Fibroblast of skin of back (primary cell): ENCODE measurements at places on chromosomes 5 and 9.

GRCh38 chr9:14207352-14207995 lies 106.5 kb downstream of the NFIB start:
- no peak for DNase-seq

- DNase-seq, result no peak
Observed at GRCh38 chr9:78695519-78695918, 398.6 kb downstream of the PSAT1 start.

- DNase-seq, result no peak
Observed at GRCh38 chr9:97387504-97387886, 24.4 kb upstream of the TDRD7 start.

- no peak for DNase-seq
Observed at GRCh38 chr5:170181902-170182301, 50.9 kb upstream of the C5orf58 start.

GRCh38 chr5:131067636-131068035 lies 97.4 kb downstream of the HINT1 start:
- no peak for DNase-seq

- peak; percentile 27 for DNase-seq
Observed at GRCh38 chr5:82931110-82931509, 146.1 kb downstream of the TMEM167A start.

DNA sequence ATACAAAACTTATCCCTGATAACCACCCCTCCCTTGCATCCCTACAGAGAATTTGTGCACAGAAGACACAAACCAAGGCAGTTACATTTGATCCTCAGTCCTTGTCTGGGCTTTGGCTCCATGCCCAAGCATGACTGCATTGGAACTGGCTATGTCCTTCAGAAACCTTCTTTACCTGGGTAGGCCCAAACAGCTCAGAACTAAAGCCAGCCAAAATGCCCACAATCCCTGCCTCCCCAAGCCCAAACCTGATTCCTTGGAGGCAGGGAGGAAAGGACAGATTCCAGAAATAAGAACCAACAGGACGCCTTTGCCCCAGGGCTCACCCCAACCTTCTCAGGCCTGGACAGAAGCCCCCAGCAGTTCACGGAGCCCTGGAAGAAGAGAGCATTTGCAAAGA lies 8.2 kb downstream of the IL17B start:
- no peak for DNase-seq

GRCh38 chr9:71692337-71692736 lies 76.0 kb downstream of the CEMIP2 start:
- no peak for DNase-seq

DNA sequence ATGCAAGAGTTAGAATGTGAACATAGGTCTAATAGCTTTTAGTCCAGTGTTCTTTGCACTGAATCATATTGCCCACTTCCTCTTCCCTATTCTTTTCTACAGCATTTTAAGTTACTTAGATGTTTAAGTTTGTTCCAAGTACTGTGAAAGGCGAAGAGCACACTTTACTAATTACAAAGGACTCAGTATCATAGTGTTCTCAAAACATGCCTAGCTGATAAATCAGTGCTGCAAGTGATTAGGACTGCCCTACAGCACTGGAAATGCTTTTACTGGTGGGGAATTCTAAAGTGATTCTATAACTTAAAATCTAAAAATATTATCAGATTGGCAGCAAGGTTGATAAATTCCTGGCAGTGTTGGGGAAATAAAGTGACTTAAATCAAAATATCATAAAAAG lies 177.9 kb upstream of the KCNN2 start:
- DNase-seq, result peak; percentile 72

DNA sequence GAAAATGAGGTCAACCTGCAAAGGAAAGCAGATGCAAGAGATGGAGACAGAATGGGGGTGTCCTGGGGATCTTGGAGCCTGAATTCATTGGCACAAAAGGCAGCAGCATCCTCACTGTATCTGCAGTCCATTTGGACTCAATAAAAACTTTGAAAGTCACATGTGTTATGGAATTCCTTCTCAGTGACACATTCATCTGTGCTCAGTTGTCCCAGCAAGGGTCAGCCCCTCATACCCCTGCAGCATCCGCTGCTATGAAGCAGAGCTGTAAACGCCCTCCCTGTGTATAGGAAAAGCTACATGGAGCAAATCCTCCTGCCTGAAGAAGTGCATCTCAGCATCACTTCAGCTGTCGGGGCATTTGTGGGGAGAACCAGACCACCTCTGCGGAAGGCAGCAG lies 14.5 kb upstream of the RARS1 start:
- peak; percentile 84 for DNase-seq

DNA sequence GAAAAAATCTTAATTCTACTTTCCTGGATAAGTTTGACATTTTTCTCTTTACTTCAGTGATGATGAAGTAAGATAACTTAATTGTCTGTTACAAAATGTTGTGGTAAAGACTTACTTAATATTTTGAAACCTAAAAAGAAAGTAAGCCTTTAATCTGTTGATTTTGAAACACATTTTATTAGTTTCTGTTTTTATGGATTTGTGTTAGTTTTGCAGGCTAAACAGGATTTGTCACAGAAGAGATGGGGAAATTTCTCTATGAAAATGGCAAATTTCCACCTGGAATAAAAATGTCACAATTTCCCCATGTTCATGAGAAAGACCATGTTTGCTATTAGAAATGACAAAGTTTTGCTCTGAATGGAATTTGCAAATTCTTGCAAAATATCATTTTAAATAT lies 237.1 kb downstream of the RFX3 start:
- no peak for DNase-seq

GRCh38 chr5:25688156-25688555 lies 1043.4 kb upstream of the CDH10 start:
- DNase-seq, result no peak

DNA sequence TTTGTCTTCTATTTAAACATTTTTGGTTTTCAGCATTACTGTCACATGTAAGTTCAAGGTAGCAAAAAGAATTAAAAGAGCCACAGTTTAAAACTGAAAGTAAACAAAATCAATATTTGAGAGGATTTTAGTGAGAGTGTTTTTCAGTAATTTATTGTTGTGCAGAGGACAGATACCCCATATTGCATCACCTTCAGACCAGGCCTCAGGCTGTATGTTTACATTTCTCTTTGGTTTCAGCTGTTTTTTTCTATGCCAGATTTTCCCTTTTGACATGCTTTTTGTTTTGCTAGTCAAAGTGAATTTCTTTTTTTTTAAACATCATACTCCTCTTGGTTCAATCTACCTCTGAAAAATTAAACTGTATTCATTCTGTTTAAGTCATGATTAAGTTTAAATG lies 47.2 kb downstream of the MAST4 start:
- no peak for DNase-seq

DNA sequence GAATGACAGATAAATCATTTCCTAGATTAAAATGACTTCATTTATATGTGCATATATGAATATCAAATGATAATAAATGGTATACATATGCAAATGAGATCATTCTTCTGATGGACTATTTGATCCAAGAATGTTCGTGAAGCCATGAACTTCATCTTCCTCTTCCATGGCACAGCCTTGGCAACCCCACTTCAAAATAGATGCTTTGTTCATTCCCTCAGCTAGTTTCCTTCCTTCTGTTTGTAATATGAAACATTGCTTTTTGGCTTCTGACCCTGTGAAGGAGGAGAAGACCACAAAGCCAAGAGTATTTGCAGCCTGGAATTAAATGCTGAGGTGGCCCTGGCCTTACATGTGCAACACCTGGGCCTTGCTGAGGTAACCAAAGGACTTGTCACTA lies 106.8 kb upstream of the LIFR start:
- no peak for DNase-seq

DNA sequence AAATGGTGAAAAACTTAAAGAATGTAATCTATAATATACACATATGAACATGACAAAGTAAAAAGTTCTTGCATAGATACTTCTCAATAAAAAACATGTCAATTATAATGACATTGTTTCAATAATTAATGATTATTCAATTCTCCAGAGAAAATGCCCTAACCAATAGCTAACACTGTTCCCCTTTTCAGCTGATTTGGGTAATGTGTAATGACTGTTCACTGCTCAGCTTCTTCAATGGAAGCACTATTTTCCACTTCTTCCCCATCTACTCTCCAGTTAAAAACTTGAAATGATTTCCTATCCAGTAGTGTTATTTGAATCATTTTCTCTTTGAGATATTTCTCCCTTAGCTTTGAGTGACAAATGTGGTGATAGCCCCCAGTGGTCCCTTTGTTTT lies 62.3 kb downstream of the CEP120 start:
- no peak for DNase-seq

GRCh38 chr9:22103685-22104575 lies 94.8 kb upstream of the CDKN2B start:
- no peak for DNase-seq

- peak; percentile 25 for DNase-seq
Observed at GRCh38 chr9:129027685-129028191, 393 bp downstream of the SH3GLB2 start.

DNA sequence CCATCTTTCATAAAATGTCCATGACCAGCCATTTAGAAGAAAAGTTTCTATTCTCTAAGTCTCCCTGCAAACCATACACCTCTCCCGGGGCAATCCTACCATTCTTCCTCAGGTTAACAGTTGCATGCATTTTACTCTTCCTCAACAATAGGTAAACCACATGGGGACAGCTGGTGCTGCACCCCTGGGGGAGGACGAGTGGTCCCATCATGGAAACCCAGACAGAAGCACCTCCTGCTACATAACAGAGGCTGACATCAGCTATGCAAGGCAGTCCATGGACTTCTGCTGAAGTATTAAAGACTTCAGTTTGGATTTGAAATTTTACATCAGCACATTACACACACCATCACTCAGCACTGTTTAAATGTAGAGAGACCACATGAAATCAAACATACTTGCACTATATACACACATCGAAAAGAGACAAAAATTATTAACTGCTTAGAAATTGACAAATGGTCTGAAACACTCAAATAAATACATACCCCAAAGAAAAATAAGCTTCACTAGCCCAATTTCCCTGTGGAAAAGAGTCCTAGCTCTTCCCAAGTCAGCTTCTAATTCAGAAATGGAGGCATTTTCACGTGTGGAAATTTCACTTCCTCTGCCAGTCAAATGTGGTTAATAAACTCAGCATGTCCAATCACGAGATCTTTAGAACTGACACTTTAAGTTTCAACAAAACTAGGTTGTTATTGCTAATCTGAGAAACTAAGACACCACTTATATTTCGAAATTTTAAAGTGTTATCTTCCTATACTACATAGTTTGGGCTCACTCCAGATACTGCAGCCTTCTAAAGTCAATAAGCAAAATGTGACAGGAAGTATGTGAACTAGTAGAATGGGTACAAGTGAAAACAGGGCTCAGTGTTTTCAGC lies 173.4 kb downstream of the ROR2 start:
- DNase-seq, result peak; percentile 38

DNA sequence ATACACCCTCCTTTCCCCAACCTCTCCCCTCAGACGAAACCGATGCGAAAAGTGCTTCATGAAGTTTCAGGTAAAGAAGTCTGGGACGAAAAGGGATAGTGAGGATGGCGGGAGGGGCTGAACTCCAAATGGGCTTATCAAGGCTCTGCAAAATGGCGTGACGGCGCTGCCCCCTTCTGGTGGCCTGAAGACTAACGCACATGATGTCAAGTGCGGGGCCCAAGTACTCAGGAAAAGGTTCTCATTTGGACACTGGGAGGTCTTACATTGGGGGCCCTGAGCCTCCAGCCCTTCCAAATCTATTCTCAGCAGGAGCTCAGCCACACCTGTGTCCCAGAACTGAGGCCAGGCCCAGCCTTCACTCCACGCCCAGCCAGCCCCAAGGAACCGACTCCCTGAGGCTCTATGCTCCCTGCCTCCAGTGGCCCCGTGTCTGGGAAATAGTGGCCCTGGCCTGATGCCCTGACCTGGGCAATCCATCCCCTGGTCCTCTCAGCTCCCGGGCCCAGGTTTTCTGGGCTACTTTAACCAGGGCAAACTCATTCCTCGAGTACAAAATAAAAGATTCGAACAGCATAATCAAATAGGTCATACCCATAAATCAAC lies 119.9 kb downstream of the KCNIP1 start:
- peak; percentile 45 for DNase-seq

GRCh38 chr9:37239224-37239859 lies 119.0 kb downstream of the ZCCHC7 start:
- no peak for DNase-seq

DNA sequence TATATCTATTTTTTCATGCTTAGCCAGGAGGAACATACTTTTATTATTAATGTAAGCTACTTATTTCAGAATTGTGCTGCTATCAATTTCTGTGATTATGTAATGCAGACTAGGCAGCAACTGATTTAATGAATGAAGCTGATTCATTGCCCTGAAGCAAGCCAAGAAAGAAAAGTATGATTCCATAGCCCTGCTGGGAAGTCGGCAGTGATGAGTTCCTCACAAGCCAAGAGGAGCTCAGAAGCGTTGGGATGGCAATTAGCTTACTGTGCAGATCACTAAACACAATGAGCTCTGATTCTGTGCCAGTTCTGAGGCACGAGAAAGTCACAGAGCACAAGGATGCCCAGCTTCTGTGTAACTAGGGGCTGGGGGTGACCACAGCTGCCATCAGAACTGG lies 254.3 kb upstream of the KLF9 start:
- DNase-seq, result no peak

- DNase-seq, result peak; percentile 29
Observed at GRCh38 chr9:91991721-91992341, 41.8 kb upstream of the ROR2 start.

DNA sequence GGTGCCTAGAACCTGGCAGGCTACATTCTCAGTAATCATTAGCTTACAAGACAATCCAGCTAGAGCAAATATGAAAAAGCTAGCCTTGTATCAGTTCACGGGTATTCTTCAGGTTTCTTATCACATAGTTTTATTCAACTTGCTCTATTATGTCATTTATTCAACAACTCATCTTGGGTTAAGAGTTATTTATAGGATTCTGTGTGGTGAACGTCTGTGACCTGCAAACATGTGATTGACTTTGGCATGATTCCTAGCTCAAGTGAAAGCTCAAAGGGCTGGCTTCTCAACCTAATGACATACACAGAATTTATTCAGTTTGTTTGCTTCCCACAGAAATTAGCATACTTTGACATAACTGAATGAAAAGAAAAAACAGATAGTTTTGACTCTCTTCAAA lies 173.1 kb downstream of the PLPPR1 start:
- no peak for DNase-seq

DNA sequence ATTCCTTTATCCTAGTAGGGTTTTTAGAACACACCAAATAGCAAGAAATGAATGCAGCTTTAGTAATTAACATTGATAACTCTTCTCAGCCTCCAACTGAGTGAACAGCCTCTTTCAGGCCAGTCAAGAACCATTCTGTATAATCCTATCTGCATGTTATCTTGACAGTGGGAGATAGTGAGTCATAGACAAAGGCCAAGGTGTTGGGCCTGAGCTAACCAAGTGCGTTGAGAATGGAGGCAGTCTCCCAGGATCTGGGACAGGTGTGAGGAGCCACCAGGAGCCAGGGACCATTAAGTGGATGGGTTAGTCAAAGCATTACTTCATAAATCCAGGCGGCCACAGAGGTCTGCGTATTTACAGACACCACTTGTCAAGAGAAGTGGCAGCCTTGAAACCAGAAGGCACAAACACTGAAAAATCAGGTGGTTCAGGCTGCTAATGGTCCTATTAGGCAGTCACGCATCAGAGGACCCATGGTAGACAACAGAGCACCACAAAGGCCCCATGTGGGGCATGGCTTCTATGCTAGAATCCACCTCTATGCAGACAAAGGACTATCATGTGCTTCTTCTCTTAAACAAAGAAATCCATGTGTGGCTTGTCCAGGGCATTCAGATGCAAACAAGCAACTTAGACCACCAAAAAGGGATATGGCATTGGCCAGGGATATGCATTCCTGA lies 409.7 kb upstream of the PIK3R1 start:
- no peak for DNase-seq
